ENCODE measurements at places on chromosomes 2 and 18.

DNA sequence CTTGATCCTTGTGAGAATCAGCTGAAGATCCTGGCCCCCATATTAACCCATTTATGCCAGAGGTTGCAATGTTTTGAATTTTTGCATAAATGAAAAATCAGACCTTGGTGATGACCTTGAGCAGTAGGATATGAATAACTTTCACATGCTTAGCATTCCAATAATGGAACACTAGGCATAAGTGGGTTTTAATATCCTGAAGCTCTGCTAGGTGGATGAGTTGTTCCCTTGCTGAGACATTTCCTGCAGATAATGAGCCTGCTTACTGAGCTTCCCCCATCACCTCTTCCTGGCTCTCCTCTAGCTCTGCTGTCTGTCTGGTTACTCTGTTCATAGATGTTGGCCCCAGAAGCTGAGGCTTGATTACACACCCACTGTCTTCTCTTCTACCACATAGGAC is 25.5 kb upstream of the SEC11C start:
- no peak for DNase-seq

GRCh38 chr18:80044072-80044471 is 9.8 kb downstream of the RBFA start:
- DNase-seq = no peak

GRCh38 chr18:10184776-10185175 is 269.7 kb upstream of the APCDD1 start:
- DNase-seq = no peak

GRCh38 chr2:134882773-134883172 is 35.8 kb upstream of the CCNT2 start:
- DNase-seq = no peak

DNA sequence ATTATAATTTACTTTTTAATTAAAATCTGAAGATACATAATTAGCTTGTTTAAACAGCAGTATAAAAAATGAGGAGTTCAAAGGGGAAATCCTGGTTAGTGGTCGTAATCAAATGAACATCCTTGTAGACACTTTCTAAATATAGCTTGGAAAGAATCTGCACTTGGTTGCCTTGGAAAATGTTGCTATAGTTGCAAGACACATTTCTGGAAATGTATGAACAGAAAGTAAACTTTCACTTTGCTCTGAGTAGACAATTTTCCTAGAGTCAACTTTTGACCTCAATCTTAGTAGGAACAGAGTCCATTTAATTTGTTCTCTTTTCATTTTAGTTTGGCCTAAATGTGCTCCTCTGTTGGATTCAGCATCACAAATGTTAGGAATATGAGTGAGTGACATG is 38.3 kb downstream of the GCA start:
- DNase-seq = no peak

DNA sequence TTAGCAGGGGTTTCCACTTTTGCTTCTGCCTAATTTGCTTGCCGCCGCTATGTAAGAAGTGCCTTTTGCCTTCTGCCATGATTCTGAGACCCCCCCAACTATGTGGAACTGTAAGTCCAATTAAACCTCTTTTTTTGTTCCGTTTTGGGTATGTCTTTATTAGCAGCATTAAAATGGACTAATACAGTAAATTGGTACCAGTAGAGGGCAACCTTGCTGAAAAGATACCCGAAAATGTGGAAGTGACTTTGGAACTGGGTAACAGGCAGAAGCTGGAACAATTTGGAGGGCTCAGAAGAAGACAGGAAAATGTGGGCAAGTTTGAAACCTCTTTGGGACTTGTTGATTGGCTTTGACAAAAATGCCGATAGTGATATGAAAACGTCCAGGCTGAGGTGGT is 216.1 kb upstream of the FSIP2 start:
- peak; percentile 18 for DNase-seq

DNA sequence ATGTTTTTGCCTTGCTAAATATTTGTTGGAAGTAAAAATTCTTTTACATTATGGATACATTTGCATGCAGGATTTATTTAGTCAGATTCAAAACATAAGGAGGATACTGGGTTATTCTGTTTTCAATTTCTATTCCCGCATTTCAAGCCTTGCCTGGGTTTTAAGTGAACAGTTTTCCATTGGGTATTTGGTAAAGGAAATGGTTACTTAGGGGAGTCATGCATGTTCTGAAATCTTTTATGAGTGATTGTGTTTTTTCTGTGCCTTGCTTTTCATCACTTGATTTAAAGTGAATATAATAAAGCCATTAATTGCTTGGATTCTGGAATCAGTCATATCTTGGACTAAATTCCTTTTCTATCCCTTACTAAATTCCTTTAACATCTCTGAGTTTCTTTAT is 12.0 kb upstream of the SP9 start:
- no peak for DNase-seq

- DNase-seq = no peak
Measured at GRCh38 chr2:80058562-80058961, 246.0 kb downstream of the LRRTM1 start.

DNA sequence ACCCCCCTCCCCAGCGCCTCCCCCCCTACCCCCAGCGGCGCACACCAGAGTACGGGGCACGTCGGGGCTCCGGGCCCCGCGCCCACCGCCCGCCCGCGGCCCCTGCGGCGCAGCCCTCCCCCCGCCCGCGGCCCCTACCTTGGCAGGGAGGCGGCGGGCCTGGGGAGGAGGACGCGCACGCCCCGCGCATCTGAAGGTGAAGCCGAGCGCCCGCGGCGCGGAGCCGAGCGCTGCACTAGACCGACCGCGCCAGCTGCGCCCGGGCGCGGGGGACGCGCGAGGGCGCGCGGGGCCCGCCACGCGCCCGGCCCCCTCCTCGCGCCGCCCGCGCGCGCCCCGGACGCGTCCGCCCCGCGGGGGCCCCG is at the start of gene ZNF516:
Gene ZNF516 (minus strand): TSS at position 237 of the 365 bp plus-strand sequence. CDS start 52,188 bp downstream, outside the sequence.
- DNase-seq = no peak

- peak; percentile 89 for DNase-seq
Measured at GRCh38 chr2:157468931-157469708, 25.2 kb upstream of the CYTIP start.

DNA sequence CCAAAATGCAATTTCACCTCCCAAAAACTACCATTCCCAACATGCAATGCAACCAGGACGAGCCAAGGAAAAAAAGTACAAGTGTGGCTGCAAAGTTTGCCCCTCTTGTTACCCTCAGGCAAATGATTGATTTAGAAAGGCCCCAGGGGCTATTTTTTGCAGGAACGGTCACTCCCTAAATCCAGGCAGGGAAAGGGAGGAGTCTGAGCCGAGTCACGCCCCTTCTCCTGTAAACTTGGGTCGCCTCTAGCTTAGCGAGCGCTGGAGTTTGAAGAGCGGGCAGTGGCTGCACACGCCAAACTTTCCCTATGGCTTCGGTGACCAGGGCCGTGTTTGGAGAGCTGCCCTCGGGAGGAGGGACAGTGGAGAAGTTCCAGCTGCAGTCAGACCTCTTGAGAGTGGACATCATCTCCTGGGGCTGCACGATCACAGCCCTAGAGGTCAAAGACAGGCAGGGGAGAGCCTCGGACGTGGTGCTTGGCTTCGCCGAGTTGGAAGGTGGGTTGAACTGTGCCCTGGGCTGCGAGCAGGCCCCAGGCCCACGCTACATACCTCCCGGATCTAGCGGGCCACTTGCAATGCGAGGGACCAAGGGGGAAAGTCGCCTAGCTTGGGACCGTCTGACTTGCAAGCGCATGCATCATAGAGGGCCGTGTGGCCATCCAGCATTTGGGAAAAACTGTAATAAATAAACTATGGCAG is at the start of gene GALM:
Gene GALM (plus strand): TSS at position 261 of the 702 bp plus-strand sequence. CDS start 48 bp downstream, at position 309.
- DNase-seq = peak; percentile 85

GRCh38 chr2:71530211-71530610 is 76.8 kb downstream of the DYSF start:
- DNase-seq = no peak

DNA sequence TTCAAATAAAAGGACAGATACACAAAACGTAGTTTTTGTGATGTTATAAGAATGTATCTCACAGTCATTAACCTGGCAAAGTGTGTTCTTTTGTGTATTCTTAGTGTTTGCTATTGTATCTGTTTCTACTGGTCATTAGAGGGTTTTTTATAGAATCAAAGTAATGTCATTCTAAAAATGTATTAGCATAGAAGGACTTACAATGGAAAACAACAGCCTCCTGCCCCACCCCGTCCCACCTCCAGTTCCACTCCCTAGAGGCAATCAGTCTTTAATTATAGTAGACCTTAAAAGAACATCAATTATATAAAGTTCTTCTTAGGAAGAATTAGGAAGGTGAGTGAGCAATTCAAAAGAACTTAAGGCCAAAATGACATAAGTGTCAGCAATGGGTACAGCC is 13.8 kb downstream of the DNAJC27 start:
- DNase-seq = no peak

GRCh38 chr18:23573626-23574431 is 12.5 kb downstream of the NPC1 start:
- DNase-seq = peak; percentile 12

- no peak for DNase-seq
Measured at GRCh38 chr18:62069556-62069955, 117.3 kb downstream of the PIGN start.

- no peak for DNase-seq
Measured at GRCh38 chr2:215271446-215271845, 40.4 kb upstream of the ATIC start.

DNA sequence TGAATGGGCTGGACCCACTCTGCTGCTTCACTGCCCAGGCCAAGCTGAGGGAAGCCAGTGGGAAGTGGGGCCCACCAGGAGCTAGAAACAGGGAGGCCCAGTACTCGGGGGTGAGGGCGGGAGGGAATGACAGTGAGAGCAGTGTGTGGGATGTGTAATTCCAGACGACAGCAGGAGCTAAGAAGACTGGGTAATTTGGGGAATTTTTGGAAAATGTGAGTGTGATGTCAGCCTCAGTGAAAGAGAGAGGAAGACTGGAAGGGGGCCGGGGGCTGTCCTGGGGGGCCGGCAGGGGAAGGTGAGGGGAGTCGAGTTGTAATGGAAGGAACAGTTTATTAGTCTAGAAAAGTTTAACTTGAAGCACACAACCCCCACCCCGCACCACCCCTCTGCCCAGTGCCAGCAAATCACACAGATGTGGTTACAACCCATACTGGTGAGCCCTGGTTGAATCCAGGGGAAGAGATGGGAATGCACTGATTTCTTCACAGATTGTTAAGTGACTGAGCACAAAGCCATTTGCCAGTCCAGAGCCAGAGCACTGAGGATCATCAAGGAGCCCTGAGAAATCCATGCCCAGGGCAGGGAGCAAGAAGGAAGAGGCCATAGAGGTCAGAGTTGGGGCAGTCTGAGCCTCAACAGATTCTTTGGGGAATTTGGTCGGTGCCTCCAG is 76.7 kb upstream of the PKDCC start:
- no peak for DNase-seq

DNA sequence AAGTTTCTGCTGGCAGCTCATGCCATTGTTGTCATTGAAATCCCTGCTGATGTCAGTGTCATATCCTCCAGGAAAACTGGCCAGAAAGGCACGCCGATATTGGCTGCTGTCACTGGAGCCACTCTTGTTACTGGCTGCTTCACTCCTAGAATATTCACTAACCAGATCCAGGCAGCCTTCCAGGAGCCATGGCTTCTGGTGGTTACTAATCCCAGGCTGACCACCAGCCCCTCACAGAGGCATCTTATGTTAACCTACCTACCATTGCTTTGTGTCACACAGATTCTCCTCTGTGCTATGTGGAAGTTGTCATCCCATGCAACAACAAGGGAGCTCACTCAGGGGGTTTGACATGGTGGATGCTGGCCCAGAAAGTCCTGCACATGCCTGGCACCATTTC is 27.0 kb upstream of the MTX2 start:
- no peak for DNase-seq

DNA sequence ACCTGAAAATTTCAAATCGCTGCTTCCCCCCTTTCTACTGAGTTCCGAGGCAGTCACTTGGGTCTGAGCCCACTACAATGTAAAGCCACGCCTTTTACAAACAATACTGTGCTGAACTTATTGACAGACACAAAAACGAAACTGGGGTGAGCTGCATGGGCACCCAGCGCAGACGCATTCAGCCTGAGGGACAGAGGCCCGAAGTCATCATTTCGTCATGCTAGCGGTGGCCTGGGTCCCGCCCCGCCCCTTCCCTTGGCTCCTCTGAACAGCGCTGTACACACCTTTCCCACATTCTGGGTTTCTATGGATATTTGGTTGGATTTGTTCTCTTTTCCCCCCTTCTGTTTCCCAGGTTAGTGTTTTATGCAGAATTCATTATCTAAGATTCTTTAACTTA is 71.7 kb downstream of the EIPR1 start:
- no peak for DNase-seq

DNA sequence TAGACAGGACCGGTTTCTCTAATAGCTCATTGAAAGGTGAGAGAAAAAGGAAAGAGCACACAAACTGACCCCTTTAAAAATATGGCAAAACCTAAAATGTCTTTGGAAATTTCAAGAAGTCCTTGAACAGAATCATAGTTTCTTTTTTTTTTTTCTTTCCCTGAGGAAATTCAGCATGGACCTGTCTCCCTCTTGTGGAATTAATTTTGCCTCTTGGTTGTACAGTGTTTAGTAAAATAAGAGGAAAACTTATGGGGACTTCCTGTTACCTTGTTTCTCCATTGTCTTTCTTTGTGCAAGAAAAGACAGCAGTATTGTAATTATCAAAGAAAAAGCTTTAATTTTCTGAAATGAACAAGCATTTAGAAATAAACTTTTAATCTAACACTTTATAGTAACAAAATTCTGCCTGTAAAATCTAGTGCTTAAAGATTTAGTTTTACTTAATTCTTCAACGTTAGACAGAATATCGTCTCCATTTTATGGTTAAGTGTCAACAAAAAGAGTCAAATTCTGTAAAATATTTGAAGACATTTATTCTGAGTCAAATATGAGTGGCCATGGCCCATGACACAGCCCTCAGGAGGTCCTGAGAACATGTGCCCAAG is 176.3 kb upstream of the NABP1 start:
- no peak for DNase-seq

DNA sequence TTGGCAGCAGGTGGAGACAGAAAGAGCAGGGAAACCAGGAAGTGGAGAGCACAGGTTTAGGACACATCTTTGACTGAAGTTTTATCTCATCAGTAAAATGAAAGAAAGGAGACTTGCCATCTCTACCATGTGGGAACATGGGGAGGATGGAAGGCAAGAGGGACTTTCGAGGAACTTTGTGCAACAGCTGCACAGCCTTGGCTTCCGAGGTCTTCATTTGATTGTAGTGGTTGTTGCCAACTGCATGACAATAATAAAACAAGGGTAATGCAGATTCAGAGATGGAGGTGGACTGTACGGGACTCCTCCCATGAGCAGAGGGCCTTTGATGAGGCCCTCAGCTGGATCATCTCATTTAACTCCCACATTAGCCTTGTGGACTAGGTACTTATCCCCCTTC is 49.3 kb upstream of the FZD7 start:
- DNase-seq = no peak

DNA sequence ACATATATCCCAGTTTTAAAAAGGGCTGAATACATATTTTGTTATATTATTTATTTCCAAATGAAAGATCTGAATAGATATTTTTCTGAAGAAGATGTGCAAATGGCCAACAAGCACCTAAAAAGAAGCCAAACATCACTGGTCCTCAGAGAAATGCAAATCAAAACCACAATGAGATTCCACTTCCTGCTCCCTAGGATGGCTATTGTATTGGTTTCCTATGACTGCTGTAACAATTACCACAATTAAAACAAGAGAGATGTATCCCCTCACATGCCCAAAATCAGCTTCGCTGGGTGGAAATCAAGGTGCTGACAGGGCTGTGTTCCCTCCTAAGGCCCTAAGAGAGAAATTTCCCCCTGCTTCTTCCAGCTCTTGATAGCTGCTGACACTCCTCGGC is 23.2 kb downstream of the ABCB11 start:
- no peak for DNase-seq

GRCh38 chr2:241870611-241871537 is 1.3 kb downstream of the RTP5 start:
- DNase-seq = no peak

GRCh38 chr2:28398101-28398834 is 5.6 kb downstream of the FOSL2 start:
- DNase-seq = no peak

Data from MM.1S (cell line).